Ovary (tissue), 10 donors: ENCODE measurements at places on chromosomes 3 and 15. TPM values are rescaled to one million over a fixed set of nuclear protein-coding genes. Genes with fewer than 3 reads are reported as not detected.
A peak's percentile ranks its signal among the peaks of the same experiment; 100 is the strongest.

- DNase-seq = no peak
Observed at GRCh38 chr3:115922681-115923347, 299.5 kb downstream of the GAP43 start.

- DNase-seq = peak; percentile 65
Observed at GRCh38 chr3:71681224-71681668, 44.0 kb downstream of the EIF4E3 start.

DNA sequence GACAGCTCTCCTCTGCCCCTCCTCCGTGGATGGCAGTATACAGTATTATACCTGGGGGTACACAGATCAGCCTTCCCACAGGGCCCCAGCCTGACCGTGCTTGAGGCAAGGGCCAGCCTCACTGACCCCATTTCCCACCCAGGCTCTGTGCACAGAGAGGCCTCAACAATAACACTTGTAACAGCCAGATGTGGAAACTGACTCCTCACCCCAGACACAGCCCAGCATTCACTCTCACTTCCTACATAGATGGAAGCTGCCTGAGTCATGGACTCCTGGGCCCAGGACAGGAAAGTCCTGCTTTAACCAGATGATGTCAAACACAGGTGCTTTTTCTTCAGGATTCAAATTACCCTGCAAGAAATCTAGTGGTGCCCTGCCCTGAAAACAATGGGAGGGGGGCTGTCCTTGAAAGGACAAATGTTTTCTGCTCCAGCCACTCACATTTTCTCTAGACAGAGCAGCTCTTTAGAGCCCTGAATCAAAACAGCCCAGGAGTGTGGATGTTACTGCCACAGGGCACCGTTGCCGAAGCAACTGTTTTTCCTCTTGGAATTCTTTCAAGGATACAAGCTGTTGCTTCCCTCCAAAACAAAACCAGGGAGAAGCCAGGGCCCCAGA is 16.4 kb downstream of the CCDC12 start:
- no peak for DNase-seq

Gene CCDC39
- total RNA-seq = 0.86 TPM

DNA sequence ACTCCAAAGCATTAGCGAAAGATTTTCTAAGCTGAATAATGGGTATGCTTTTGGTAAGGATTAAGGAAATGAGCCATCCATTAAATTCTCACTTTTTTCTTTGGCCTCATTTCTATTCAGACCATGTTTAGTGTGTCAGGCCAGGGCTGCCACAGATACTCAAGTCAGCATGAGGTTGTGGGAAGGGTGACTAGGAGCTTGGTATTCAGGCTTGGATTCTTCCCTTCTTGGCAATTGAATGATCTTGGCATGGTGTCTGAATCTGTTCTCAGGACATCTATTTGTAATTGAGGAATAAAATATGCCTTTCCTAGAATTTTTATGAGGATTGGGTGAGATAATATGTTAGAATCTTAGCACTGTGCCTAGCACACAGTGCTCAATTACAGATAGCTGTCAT is 11.2 kb downstream of the CCNB2 start:
- no peak for DNase-seq

GRCh38 chr3:78613421-78613879 is 1154.3 kb downstream of the ROBO1 start:
- DNase-seq = no peak

Gene FBXO40
- 0.13 TPM for total RNA-seq

Gene GOLGA8Q
- total RNA-seq = 5.1 TPM

Gene PML
- total RNA-seq = 49.4 TPM

DNA sequence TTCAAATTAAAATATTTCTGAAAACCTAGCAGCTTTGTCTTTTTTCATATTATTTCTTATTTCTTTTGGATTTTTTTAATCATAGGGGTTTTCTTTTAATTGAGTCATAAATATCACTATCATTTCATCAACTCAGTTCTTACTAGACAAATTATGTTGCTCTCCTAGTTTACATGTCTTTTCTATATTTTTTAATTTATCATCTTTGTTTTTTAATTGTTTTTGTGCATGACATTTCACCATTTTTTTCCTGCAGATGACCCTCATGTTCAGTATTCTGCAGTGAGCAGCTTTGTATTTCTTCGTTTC is 89.9 kb downstream of the RASA2 start:
- DNase-seq = no peak

Gene IGSF10
- total RNA-seq = 24.3 TPM

DNA sequence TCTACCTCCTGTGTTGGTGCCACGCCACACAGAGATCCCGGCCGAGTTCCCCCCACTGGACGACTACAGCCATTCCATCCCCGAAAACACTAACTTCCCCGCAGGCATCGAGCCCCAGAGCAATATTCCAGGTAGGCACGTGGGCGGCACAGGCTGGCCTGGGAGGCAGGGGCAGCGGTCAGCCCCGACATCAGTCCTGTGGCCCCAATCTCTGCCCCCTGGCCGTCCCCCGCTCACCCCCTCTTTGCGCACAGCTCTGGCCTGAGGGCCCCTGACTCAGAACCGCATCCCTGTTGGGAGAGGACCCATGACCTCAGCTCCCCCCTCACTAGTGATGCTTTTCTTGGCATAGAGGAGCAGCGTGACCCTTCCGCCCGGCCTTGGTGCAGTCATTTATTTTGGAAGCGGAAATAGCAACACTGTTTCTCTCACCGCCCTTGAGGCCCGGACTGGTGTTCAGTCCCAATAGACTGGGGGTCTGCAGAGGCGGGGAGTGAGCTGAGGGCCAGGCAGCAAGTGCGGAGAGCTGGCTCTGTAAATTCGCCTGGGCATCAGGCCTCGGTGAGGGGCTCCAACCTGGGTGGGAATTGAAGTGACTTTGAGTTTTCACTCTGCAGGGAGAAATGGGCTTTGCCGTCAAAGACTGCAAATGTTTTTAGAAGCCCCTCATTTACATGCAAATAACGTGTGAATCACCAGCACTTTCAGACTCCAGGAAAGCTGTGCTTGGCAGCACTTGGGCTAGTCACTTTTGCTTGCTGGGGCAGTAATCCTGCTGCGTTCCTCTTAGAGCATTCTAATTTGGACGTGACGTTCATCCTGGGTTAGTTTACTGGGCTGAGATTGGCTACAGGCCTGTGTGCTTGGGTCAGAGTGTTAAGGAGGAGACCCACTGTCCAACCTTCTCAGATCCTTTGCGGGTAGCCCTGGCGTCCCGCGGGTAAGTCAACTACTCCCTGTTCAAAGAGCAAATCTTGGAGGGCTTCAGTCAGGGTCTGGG is 88.9 kb downstream of the AAGAB start:
- DNase-seq = peak; percentile 79

GRCh38 chr3:19899264-19899663 is 34.8 kb downstream of the EFHB start:
- no peak for DNase-seq

Gene RTP3
- total RNA-seq = not detected

Gene MRPS22
- 33.0 TPM for total RNA-seq

DNA sequence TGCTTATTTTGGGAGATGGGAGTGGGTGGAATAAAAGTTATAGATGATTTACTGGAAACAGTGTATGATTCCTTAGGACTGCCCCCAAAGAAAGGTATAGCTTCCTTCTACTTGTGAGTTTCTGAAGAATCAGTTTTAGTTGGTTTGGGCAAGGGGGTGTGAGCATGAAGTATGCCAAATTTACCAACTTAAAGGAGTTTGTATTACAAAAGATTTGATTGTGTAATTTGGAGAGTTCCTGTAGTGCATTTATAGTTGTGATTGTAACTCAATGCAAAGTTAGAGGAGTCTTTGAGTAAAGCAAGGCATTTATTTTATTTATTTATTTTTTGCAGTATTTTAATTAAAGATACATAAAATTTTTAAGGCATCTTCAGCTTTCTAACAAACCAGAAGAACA is 42.8 kb downstream of the TSC22D2 start:
- no peak for DNase-seq

- no peak for DNase-seq
Observed at GRCh38 chr3:149702691-149703441, 45.0 kb upstream of the WWTR1 start.

Gene RAP2B
- 12.3 TPM for total RNA-seq

GRCh38 chr3:177196456-177197040 is 734 bp downstream of the TBL1XR1 start:
- DNase-seq = no peak

Gene CA12
- 3.6 TPM for total RNA-seq

GRCh38 chr15:76903251-76903681 is 1.9 kb downstream of the SCAPER start:
- DNase-seq = no peak

DNA sequence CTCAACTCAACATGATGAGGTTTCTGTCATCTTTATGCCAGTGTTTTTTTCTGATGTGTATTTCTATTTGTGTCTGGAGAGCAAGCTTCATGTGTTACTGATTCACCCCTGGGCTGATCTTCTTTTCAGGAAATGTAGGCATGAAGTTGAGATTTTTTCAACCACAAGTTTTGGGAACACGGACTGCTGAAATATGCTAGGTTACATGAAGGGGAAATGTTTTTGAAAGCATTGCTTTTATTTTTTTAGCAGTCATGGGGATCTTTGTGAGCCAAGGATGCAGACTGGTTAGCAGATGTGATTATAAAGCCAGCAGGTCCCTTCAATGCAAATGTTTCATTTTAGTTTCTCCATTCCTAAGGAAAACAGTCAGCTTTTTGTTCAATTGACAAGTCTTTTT is 219.3 kb upstream of the COL8A1 start:
- no peak for DNase-seq

Gene DPH3
- 15.5 TPM for total RNA-seq

DNA sequence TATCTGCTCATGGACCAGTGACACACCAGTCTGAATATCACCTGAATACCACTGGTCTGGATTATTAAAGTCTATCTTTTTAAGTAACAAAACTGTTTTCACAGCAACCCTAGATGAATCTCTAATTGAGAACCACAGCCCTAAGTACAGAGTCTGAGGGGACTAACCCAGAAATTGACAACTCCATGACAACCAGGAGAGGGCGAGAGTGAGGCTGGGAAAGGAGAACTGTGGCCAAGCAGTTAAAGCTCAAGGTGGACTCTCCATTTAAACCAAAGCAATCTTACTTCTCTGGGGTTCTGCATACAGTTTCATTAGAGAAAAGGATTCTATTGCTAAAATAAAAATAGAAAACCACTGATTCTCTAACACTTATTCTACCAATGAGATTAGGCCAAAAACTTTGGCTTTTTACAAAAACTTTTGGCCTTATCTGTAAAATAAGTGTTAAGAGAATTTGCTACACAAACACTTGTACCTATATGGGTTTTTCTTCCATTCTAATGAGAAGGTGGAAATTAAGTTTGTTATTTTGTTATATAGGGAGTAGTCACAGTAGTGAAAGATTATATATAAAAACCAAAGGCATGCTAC is 11.4 kb downstream of the NEK10 start:
- DNase-seq = no peak

DNA sequence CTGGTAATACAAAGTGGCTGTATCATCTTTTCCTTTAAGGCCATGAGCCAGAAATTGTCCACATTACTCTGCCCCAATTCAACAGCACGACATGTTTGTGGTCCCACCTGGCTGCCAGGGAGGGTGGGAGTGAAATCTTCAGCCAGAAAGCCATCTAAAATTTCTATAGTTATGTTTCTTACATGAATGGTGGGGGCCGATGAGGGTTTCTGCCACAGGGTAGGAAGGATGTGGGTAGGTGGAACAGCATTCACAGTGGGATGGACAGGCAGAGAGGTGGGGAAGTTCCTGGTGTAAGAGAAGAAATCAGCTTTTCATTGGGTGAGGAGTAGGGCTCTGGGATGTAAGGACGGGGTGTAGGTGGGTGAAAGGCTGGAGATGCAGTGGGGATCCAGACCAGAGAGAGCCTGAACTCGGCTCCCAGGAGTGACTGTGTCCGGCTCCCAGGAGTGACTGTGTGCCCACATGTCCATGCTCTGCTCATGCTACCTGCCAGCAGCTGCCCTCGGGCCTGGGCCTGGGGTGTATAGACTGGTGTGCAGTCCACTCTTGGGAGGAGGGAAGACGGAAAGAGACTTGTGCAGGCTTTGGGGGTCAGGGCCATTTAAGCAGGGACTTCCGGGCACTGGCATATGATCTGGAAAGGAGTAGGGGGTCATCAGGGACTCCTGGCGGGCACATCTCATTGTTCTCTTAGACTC is 3.8 kb upstream of the FBLN2 start:
- no peak for DNase-seq

GRCh38 chr15:36961956-36962355 is 138.4 kb downstream of the MEIS2 start:
- DNase-seq = no peak

Gene CPA3
- total RNA-seq = 2.7 TPM

- no peak for DNase-seq
Observed at GRCh38 chr3:148190441-148190990, 507.2 kb upstream of the AGTR1 start.

DNA sequence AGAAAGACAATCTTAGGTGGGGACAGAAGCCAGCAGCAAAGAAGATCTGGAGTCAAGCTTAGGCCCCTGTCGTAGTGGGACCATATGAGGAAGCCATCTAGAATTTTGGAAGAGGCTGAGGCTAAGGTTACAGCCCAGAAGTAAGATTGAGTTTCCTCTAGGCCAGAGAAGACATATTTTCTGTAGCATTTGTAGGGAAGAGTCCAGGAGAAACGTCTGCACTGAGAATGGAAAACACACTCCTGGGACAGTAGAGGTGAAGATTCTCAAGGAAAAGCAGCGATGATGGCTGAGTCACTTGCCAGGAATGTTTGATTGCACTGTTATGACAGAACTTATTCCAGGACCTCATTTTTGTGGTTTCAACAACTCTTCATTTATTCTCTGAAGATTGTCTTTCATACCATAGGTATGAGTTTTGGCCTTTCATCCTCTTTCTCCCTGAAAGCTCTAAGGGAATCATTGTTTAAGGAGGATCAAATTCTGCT is 107.2 kb downstream of the GTPBP8 start:
- no peak for DNase-seq

- no peak for DNase-seq
Observed at GRCh38 chr3:108528459-108529252, 18.3 kb upstream of the MYH15 start.

DNA sequence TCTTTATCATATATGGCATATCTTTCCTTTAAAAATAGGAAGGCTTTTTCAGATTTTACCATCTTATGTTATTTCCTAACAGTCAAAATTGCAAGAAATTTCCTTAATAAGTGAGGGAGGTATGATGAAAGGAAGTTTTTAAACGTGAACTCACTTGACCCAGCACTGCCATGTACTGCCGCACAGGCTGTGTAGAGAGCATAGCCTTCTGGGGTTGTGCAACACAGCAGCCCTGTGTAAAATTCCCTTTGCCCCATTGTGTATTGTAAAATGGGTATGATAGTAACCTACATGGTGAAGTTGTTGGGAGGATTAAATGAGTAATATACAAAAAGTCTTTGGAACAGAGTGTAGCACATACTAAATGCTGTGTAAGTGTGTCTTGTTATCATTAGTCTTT is 78.6 kb downstream of the PEX5L start:
- no peak for DNase-seq

- DNase-seq = no peak
Observed at GRCh38 chr3:165549037-165549436, 288.2 kb downstream of the BCHE start.

- DNase-seq = no peak
Observed at GRCh38 chr3:77491961-77492360, 452.1 kb downstream of the ROBO2 start.

Gene EEF1AKMT4
- total RNA-seq = 2.4 TPM
